ENCODE measurements at places on chromosomes 11 and 22. TPM values are rescaled to one million over a fixed set of nuclear protein-coding genes. Genes with fewer than 3 reads are reported as not detected.
A peak's percentile ranks its signal among the peaks of the same experiment; 100 is the strongest.

GRCh38 chr11:123390146-123390545, 39.9 kb upstream of the GRAMD1B start:
- no peak for DNase-seq

GRCh38 chr11:87259736-87260135, 222.0 kb downstream of the TMEM135 start:
- no peak for DNase-seq

DNA sequence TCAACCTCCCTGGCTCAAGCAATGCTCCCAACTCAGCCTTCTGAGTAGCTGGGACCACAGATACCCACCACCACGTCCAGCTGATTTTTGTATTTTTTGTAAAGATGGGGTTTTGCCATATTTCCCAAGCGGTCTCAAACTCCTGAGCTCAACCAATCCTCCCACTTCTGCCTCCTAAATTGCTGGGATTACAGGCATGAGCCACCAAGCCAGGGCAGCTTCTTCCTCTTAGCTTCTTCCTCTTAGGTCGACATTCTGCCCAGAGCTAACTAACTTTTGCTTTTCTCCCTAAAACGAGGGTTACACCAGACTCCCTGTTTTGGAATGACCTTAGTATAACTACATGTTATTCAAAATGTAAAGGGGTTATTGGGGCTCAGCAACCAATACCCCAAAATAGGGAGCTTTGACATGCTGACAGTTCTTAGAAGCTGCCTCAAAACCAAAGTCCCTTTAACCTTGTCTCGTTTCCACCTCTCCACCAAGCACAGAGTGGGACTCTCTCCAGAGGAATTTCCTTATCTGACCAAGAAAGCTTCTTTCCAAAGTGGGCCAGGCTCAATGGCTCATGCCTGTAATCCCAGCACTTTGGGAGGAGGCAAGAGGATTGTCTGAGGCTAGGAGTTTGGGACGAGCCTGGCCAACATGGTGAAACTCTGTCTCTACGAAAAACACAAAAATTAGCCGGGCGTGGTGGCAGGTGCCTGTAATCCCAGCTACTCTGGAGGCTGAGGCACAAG, 7.0 kb downstream of the HPS5 start:
- no peak for DNase-seq

DNA sequence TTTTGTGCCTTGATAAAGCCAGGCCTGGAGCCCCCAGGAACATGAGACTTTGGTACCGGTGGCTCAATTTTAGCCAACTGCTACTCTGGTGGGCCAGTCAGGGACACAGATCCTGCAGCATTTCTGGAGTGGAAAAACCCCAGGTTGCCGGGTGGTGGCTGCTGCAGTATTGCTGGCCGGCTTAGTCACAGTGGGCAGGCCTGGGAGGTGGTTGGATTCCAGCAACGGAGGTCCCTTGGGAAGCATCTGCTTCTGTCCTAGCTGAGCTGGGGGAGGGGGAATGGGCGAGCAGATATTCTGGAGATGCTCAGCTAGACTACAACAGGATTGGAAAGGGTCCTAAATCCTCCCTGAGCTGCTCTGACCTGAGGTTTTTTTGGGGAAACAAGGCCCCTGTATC, 31.6 kb upstream of the ACCSL start:
- peak; percentile 55 for DNase-seq

DNA sequence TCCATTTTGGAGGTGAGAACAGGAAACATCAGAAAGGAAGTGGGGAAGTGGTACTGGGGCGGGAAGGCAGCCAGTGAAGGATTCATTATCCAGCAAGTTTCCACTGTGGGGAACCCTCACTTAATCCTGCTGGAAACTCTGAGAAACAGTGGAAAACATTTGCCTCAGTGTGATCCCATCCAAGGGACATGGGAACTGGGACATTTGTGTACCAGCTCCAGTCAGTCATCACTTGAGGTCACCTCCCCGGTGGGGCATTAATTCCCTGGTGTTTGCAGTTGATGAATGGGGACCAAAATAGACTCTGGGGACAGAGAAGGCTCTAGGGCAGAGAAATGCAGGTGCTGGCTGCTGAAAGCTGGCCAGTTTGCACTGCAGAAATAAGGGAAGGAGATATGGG, 599.9 kb downstream of the BUD13 start:
- no peak for DNase-seq

DNA sequence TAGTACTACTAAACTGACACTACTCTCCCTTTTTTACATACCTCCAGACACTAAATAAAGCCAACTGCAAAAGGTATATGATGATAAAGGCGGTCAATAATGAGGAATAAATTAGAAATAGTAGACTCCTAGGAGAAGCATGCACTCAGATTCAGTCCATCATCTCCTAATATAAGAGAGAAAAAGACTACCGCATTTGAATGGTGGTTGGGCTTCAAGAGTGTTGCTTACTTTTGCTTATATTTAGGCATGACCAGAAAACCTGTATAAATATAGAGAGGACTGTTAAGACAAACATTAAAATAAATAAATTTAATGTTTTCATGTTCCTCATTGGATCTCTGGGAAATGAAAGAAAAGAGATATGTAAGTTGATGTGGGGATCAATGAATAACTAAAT, 1137.0 kb downstream of the FAM181B start:
- peak; percentile 32 for DNase-seq

DNA sequence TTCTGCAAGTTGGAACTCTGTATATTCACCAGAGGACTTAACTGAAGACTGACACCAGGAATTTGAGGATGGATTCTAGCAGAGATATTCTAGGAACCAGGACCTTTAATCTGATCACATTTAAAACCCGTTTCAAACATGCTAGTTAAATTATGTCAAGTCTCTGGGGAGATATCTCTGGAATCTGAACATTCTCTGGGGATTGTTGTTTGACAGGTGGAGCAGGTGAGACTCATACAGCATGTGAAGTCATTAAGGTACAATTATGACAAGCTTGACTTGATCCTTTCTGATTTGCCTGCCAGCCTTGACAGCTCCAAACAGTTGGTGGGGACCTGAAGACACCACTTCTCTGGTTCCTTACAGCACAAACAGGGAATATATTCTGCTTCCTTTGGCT, 100.3 kb downstream of the FAT3 start:
- DNase-seq = no peak

DNA sequence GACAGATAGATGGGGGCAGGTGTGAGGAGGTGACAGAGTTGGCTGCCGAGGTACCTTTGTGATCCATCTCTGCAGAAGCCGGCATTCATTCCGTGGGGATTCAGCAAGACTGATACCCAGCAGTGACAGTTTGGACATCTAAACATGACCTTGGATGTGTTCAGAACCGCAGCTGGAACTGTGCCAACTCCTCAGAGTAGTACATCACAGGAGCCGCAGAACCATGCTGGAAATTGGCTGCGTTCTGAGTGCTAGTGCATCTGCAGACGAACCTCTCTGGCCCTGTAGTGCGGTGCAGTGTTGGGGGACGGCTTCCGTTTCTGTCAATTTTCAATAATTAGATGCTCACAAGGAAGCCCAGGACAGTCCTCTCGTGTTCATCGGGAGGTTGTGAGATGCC, 772.1 kb downstream of the NTM start:
- no peak for DNase-seq

DNA sequence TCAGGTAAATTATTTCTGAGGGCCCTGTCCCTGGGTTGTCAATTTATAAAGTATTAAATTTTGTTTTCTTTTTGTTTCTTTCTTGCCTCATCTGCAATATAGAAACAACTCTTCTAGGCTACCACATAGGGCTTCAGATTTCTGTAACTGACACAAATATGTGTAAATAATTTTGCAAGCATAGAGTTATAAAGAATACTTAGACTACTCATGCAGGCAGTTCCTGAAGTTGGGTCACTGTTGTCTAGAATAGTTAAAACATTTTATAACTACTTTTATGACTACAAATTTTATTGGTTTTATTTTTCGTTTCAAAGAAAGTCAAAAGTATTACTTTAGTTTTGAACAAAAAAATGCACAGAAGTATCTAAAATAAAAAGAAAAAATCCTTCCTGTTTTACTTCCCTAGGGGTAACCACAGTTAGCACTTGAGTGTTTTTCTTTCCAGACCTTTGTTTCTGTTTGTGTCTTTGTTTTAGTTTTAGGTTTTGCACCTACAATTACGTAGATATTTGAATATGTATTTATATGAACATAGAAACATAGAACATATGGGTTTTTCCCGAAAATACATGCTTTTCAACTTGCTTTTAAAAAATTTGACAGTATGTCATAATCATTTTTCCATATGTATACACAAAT, 12.4 kb upstream of the TMEM123 start:
- DNase-seq = no peak

GRCh38 chr11:72576243-72576595, 98.0 kb downstream of the PDE2A start:
- no peak for DNase-seq

- DNase-seq = peak; percentile 93
Measured at GRCh38 chr11:126415669-126416420, 60.4 kb downstream of the ST3GAL4 start.

DNA sequence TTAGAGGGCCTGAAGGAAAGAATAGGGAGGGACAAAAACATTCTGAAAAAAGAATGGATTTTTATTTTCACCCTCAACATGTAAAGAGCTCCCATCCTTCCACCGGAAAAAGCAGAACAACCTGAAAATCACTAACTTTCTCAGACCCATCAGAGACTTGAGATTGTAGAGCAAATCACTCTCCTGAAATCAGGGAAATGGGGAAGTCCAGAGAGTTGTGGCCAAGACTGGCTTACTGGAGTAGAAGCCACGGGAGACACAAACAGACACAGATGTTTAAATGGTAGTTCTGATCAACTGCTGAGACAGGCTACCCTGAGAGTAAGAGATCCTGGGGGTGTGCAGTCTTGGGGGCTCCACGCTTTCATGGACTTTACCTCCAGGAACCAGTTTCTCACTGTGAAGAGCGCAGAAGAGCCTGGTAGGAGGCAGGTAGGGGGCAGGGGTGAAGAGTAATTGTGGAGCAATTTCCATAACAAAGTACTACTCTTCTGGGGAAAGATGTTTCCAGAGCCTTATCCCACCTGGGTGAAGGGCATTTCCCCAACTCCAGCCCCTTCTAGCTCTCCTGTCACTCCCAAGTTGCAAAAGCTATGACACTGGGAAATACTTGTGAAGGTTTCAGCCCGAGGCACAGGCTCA, 47.1 kb downstream of the ASCL2 start:
- no peak for DNase-seq

DNA sequence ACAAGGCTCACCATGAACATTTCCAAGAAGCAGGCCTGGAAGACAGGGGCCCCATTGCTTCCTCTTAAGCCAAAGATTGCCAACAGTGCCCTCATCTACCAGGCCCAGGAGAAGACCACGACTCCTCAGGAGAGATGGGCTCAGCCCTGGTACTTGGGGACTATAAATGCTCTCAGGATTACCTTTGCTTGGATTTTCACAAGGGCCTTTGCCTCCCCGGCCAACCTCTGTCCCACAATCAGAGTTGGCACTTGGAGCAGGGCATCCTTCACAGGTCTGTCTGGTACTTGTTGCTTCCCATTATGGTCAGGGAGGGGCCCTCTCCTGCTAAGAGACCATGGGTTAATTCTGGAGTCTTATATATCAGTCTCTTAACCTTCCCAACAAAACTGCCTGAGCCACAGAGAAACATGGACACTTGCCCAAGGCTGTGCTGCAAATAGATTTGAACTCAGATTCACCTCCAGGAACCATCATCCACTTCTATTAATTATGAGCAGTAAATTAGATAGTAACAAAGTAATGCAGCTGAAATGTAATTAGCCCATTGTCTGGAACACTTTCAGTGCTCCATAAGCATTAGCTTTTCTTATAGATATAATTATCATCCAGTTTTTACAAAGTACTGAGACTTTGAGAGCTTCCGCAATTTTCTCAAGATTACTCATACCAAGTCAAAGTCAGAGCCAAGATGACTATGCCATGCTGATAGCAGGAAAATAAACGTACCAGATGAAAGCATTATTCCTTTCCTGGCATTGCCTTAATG, 33.5 kb downstream of the POU2AF3 start:
- DNase-seq = no peak

DNA sequence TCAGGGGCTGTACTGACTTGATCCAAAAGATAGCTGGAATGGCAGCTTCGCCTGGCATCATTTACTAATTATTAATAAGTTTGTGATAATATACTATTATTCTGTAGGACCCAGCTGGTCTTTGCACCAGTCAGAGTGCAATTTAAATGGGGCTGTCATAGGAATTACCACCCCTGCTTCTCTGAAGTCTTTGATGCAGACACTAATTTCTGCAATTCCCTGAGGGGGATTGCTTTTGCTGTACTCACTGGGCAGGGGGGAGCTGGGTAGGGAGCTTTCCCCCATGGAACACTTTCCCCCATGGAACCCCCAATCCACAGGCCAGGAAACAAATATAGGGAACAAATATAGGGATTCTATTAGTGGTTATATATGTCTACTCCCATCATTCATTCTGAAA, 54.9 kb upstream of the TSKU start:
- no peak for DNase-seq

The MMP3 gene
- total RNA-seq = 2.3 TPM

The OR52N4 gene
- not detected for total RNA-seq

The OR8D2 gene
- total RNA-seq = not detected

The BATF2 gene
- 0.73 TPM for total RNA-seq

The KCNK7 gene
- total RNA-seq = not detected

The NPAS4 gene
- total RNA-seq = 1.7 TPM

The ANKK1 gene
- not detected for total RNA-seq

The TRIM49D1 gene
- not detected for total RNA-seq
